ENCODE measurements at places on chromosomes 3 and 15.
A peak's percentile ranks its signal among the peaks of the same experiment; 100 is the strongest.

GRCh38 chr3:86990734-86991481 lies at the start of gene VGLL3:
TSS of gene VGLL3 (minus strand) at chr3:86991149. CDS start at chr3:86990743, 406 bp downstream.
- no peak for DNase-seq

DNA sequence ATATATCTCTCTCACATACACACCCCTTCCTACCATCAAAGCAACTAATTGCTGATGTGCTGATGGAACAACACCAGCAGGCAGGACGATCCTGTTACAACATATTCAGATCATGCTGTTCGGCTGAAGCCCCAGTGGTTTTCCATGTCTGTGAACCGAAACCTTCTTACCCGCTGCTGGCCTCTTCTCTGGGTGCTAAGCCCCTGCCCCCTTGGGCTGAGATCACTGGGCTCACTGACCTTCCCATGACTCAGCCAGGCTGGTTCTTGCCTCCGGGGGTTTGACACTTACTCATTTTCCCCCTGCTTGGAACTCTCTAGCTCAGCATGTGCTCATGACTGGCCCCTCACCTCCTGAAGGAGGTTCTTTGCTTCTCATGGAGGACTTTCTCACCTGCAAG lies 122.0 kb upstream of the RGMA start:
- no peak for DNase-seq

- no peak for DNase-seq
These were observed 303.4 kb upstream of the CHRM5 start for GRCh38 chr15:33664947-33665346.

- DNase-seq, result no peak
These were observed 76.7 kb downstream of the CBLB start for GRCh38 chr3:105791919-105792786.

DNA sequence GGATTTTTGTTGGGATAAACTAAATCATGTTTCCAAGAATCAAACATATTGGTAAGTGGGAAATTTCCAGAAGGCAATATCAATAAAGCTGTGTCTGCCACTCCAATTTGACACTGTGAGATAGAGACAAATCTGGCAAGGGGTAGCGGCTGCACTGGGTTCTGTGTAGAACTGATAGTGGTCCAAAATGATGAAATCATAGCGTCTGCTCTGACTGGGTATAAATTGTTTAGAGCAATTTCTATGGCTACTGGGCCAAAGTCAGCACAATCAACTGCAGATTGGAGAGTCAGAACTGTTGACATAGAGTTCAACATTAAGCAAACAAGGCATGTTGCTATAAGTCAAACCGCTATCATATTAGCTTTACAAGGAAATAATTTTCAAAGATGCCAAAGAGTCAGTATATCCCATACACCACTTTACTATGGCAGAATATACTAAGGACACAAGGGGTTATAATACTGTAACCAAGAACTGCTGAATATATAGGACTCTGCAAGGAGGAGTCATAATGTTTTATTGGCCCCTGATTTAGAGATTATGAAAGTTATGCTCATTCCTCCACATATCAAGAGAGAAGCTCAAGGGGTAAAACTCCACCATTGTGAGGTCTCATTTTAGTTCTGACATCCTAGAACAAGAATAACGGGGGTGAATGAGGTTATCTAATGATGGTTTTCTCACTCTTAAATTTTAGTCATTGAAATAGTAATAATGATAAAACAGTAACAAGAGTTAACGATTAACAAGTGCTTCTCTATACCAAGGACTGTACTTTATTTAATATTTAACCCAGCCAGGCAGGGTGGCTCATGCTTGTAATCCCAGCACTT lies 309.7 kb upstream of the GADL1 start:
- no peak for DNase-seq

DNA sequence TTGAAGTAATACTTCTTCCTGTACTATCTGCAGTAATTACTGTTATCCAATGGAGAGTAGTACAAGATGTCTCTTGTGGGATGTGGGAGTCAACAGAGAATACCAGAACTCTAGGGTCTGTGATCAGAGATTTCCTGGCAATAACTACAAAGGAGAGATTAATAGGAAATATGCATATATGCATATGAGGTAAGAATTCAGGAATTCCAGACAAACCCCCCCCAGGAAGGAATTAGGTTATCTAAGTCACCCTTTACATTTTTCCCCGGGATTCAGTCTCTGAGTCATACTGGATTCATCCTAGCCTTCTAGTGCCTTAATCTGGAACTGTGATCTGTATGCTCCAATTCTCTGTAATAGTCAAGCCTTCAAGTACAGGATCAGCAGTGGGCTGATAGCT lies 49.4 kb downstream of the GTF2E1 start:
- DNase-seq, result no peak

GRCh38 chr15:73941871-73942635 lies 15.8 kb downstream of the LOXL1 start:
- DNase-seq, result no peak

- DNase-seq, result no peak
These were observed 27.0 kb downstream of the CRYGS start for GRCh38 chr3:186517218-186517617.

DNA sequence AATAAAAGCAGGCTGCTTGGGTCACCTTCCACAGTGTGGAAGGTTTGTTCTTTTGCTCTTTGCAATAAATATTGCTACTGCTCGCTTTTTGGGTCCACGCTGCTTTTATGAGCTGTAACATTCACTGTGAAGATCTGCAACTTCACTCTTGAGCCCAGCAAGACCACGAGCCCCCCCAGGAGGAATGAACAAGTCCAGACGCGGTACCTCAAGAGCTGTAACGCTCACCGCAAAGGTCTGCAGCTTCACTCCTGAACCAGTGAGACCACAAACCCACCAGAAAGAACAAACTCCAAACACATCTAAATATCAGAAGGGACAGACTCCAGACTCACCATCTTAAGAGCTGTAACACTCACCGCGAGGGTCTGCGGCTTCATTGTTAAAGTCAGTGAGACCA lies 47.5 kb upstream of the CCR4 start:
- no peak for DNase-seq

- peak; percentile 96 for DNase-seq
These were observed at the start of gene NDUFB4 for GRCh38 chr3:120596116-120596852. TSS of gene NDUFB4 (plus strand) at chr3:120596336. CDS start at chr3:120596360, 24 bp downstream.

- DNase-seq, result no peak
These were observed 238.2 kb upstream of the NAALADL2 start for GRCh38 chr3:174620855-174621472.

- no peak for DNase-seq
These were observed 170.7 kb downstream of the WDR72 start for GRCh38 chr15:53588773-53589172.

DNA sequence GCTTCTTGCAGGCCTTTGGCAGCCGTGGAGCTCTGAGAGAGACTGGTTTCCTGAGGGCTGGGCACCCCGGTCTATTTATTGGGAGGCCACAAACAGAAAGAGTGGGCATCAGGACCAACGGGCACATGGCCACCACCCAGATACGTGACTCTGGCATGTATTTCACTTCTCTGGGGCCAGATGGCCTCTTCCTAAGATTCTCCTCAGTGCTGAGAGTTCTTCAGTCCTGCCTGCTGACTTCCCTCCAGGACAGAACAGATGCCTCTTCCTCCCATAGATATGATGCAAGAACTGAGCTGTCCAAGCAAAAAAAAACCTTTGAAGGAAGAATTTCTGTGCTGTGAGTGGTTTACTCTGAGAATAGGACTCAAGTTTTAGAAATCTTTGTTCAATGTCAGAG lies 107.7 kb downstream of the IGF2BP2 start:
- DNase-seq, result no peak

DNA sequence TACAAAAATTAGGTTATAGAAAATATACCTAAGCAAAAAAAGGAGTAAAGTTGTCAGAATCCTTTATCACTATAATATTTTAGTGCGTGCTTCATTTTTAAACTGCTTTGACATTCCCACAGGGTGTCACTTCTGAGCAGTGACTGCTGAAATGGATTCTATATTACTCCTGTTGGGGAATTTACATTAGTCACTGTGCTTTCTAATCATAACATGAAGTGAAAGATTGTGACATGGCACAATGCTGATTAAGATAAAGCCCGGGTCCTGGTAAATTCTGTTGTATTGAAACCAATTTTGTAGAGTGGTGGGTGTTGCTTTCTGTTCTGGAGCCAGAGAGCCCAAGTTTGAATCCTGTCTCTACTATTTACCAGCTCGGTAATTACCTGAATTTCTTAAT lies 36.4 kb upstream of the EHHADH start:
- DNase-seq, result no peak

- no peak for DNase-seq
These were observed 156.5 kb downstream of the PDCD6IP start for GRCh38 chr3:33954956-33955355.

GRCh38 chr15:97976766-97977503 lies 16.4 kb downstream of the ARRDC4 start:
- no peak for DNase-seq

GRCh38 chr15:66188464-66188863 lies 65.1 kb downstream of the MEGF11 start:
- DNase-seq, result no peak

DNA sequence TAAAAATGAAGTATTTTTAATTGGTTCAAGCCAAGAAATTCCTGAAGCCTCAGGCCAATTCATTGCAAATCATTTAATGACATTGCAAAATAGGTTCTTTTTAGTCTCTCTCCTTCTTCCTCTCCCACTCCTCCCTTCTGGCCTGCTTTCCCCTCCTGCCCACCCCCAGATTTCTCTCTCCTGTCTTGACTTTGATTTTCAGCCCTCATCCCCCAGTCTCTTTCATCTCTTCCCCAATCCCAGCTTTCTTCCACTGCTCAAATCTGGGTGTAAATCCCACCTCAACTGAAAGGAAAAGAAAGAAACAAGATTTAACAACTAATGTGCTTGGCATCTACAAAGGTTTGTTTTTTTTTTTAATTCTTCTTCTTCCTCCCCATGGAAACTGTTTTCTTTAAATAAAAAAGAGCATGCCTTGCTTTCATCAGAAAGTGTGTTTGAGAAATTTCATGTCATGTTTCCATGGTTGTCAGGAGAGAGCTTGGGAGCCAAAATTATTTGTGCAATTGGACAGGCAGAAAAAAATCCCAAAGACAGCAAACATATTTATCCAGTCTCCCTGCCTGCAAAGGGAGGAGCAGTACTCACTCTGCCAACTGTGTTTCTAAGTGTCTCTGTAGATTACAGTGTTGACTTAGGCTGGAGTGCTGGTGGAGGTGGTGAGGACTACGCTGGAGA lies 50.4 kb downstream of the BOC start:
- no peak for DNase-seq

GRCh38 chr3:197183582-197183981 lies 114.8 kb downstream of the DLG1 start:
- no peak for DNase-seq

DNA sequence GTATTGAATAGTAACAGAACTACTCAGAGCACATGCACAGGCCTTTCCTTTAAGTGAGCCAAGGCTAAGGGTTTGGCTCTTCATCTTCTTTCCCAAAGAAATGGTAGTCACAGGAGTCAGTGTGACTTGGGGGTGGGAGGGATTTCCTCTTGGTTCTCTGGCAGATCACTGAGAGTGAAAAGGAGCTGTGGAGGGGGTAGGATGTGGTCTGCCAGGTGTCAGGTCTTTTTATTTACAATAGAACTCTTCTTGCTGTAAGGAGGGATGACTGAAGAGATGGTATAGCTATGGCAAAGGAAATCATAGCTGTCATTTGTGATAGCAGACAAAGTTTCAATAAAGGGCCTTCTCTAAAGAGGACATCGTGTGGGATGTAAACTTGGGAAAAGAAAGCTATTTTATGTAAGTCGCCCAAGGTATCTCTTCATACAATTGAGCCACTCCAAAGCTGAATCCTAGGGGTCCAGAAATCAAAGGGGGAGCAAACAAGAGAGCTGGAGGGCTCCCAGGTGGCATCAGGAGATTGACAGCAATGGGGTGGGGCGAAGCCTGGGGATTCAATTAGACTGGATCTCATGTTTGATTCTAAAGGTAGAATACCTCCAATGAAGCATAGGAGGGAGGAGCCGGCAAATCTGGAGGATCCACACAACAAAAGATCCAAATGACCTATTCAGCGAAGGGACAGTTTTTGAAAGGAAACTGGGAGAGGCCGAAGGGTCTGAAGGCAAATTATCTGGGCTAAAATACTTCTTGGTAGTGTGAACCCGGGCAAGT lies 20.0 kb upstream of the CHD2 start:
- DNase-seq, result no peak

DNA sequence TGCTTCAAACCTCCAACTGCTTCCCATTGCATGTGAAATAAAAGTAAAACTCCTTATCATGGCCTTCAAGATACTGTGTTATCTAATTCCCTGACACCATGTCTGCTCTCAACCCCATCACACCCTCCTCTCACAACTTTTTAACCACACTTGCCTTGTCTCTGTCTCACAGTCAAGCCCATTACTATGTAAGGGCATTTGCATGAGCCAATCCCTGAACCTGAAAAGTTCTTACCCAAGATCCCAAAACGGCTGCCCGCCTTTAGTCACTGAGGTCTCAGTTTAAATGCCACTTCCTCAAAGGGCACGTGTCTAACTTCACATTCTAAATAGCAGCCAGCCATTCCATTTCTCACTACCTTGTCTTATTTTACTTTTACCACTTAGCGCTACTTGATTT lies 83.1 kb downstream of the SST start:
- no peak for DNase-seq

GRCh38 chr15:84685304-84685703 lies 27.3 kb upstream of the NMB start:
- no peak for DNase-seq

GRCh38 chr15:64249406-64249805 lies 86.6 kb upstream of the PPIB start:
- DNase-seq, result no peak

GRCh38 chr3:1117843-1118473 lies 25.1 kb downstream of the CNTN6 start:
- no peak for DNase-seq

DNA sequence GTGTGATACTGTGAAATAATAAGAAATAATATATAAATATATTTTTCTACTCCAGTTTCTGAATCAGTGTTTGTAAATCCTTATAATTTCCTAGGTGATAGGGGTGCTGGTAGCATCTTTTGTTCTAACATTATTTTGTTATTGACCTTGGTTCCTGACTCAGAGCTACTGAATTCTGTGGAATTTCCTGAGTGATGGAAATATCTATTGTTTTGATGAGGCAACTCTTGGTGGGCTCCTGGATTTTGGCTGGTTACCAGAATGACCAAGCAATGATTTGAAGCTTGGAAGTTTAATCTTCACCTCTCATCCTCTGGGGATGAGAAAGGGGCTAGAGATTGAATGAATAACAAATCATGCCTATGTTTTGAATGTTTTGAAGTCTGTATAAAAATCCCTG lies 377.3 kb downstream of the LPP start:
- DNase-seq, result no peak

DNA sequence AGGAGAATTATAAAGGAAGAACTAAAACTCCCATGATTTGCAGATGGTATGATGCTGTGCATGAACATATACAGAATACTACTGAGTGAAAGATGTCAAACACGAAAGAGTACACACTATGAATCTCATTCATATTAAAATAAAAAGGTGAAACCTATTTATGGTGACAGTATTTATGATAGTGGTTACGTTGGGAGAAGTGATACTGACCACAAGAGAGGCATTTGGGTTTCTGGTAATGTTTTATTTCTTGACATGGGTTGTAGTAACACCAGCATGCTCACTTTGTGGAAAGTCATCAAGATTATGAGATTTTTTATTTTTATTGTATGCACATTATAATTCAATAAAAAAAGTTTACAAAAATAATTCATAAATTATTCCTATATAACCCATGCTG lies 324.0 kb downstream of the GAP43 start:
- DNase-seq, result no peak

Measured in stimulated activated CD4-positive, alpha-beta T cell treated with anti-CD3 and anti-CD28 coated beads, Interleukin-4, amount 100 ng/mL, for 1 hour (primary cell).